Activated CD4-positive, alpha-beta T cell treated with anti-CD3 and anti-CD28 coated beads, Interleukin-10, Interleukin-2, amounts not matched to agents 100 ng/mL and 50 ng/mL, durations not matched to agents 16 hours and 8 hours (primary cell): ENCODE measurements at places on chromosomes 11 and 22.
A peak's percentile ranks its signal among the peaks of the same experiment; 100 is the strongest.

GRCh38 chr22:48492366-48493320 is 1335.0 kb downstream of the BRD1 start:
- peak; percentile 60 for DNase-seq

DNA sequence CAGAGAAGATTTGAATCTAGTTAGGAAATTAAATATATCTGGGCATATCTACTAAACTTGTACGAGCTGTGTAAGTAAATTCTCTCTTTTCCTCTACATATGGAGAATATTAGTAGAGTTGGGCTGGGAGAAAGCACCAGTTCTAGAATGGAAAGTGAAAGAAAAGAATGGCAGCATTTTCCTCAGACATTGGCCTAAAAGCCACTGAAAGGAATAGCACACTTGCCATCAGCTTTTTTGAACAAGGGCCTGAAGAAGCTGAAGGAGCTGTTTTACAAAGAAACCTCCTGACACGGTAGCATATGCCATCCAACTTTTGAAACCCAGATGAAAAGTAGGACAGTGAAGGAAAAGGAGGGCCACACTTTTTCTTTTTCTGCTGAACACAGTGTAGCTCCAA is 1563.7 kb upstream of the TENM4 start:
- no peak for DNase-seq

- no peak for DNase-seq
Observed at GRCh38 chr11:111423250-111423615, 44.2 kb upstream of the POU2AF1 start.

DNA sequence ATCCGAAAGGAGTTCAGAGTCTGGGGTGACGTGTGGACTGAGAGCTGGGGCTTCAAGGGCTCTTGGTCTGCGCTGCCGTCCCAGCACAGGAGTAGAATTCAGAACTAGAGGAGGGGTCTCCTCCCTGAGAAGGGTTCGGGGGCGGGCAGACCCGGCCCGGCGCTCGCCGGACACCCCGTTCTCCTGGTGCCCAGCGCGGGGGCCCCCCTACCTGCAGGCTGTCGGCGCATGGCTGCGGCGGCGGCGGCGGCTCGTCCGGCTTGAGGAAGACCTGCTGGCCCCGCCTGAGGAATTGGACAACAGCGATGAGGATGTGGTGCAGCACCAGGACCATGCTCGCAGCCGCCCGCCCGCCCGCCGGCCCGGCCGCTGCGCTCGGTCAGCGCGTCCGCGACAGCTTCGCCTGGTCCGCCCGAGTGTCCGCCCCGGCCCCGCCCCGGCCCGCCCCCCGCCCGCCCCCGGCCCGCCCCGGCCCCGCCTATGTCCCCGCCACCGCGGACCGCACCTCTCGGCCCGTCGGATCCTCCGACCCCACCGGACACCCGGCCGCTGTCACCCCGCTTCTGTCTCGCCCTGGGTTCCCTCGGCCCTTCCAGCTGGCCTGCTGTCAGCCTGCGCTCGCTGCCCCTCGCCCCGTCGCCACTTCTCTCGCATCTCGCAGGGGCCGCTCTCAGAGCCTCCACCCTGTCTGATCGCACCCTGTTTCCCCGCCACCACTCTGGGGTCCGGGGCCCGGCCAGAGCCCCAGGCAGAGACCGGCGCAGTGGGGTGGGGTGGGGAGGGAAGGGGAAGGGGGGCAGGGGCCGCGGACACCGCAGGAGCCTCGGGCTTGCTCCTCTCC is 32.0 kb downstream of the PDE2A start:
- no peak for DNase-seq
